ENCODE measurements at places on chromosomes 12 and 14.
A peak's percentile ranks its signal among the peaks of the same experiment; 100 is the strongest.

- peak; percentile 23 for DNase-seq
Measured at GRCh38 chr14:83071888-83072501, 1538.3 kb upstream of the SEL1L start.

DNA sequence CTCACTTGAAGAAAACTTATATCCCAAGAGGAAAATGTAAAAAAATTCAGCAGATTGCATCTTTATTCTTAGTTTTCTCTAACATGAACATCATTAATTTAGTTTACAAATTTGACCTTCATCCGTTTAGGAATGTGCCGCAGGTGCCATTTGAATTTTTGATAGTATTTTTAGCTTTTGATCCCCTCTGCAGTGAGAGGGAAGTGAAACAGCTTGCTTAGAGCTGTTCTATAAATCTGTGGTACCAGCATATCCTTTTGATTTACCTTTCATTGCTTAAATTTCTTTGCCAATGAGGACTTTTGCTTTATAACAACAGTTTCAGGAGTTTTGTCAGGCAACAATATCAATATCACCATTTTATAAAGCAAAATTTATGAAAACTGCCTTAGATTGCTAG lies 32.7 kb downstream of the DUSP6 start:
- DNase-seq = no peak

- no peak for DNase-seq
Measured at GRCh38 chr14:49218436-49219092, 367.6 kb downstream of the RPS29 start.

DNA sequence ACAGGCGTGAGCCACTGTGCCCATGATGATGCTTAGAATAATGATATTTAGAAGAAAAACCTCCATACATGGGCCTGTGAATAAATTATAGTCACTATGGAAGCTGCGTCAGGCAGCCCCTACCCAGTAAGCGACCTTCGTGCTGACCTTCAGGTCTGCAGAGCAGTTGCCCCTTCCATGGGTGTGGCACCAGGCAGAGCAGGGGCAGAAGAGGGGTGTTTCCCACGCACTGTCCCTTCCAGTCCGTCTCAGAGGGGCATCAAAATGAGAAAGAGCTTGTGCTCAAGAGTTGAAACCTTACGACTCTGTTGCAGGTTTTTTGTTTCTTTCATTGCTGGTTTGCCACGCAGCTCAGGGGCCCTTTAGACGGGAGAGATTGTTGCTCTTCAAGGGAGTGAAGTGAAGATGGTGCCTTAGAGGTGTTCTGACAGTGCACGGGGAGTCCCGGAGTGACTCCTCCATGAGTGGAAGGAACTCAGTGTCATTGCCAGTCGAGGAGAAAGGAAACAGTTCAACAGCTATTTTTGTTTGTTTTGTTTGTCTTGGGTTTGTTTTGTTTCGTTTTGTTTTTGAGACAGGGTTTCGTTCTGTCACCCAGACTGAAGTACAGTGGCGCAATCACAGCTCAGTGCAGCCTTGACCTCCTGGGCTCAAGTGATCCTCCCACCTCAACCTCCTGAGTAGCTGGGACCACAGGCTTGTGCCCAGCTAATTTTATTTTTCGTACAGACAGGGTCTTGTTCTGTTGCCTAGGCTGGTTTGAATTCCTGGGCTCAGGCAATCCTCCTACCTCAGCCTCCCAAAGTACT lies 13.9 kb downstream of the CKB start:
- DNase-seq = no peak

GRCh38 chr14:101072070-101072469 lies 168.5 kb upstream of the RTL1 start:
- no peak for DNase-seq

DNA sequence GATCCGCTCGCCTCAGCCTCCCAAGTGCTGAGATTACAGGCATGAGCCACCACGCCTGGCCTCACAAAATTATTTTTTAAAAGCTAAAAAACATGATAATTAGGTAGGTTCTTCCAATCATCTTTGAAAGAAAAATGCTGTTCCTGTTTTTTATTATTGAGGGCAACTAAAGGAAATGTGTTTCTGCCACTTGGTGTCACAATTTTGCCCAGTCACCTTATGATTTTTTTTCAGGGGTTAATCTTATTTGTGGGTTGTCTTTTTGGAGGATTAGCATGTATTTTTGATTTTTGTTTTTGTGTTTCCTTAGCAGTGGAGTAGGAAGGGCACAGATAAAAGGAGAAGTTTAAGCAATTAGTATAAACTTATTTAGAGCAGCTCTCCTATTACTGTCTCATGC lies 79.8 kb downstream of the PRORP start:
- no peak for DNase-seq

DNA sequence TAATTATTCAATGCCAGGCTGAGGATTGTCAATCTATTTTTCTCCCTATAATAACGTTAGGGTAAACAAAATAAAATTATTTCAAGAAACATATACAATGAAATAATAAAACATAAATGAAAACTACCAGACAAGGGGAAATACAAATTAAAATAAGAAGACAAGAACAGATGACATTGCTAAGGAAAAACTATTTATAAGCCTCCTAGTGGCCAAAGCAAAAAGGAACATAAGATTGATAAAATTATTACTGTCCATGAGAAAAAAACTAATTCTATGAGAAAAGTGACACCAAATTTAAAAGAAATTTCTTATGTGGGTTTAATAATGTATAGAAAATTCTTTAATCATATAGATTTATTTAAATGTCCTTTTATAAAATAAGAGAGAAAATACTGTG lies 294.7 kb downstream of the TTC6 start:
- DNase-seq = no peak

GRCh38 chr12:132124766-132125425 lies 19.2 kb downstream of the DDX51 start:
- DNase-seq = no peak

- DNase-seq = no peak
Measured at GRCh38 chr14:63375769-63376168, 57.0 kb upstream of the GPHB5 start.

- DNase-seq = no peak
Measured at GRCh38 chr14:96208739-96209138, 4.1 kb downstream of the BDKRB2 start.

- DNase-seq = no peak
Measured at GRCh38 chr12:57616383-57617101, 5.3 kb downstream of the ARHGEF25 start.

DNA sequence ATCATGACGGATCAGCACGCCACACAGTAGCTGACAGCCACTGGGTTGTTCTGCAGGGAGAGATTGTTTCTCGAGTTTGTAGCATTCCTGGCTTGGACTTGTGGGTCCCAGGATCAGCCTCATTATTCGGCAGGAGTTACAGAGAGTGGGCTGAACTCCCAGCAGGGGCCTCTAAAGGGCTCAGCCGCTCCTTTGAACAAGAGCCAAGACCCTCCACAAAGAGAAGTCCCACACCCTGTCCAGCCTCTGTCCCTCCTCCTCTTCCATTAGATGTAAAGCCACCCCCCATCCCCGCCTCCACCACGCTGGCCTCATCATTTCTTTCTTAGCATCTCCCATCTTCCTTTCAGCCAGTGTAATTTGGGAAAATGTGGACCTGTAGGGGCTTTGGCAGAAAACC lies 96.7 kb upstream of the HSPB8 start:
- no peak for DNase-seq

DNA sequence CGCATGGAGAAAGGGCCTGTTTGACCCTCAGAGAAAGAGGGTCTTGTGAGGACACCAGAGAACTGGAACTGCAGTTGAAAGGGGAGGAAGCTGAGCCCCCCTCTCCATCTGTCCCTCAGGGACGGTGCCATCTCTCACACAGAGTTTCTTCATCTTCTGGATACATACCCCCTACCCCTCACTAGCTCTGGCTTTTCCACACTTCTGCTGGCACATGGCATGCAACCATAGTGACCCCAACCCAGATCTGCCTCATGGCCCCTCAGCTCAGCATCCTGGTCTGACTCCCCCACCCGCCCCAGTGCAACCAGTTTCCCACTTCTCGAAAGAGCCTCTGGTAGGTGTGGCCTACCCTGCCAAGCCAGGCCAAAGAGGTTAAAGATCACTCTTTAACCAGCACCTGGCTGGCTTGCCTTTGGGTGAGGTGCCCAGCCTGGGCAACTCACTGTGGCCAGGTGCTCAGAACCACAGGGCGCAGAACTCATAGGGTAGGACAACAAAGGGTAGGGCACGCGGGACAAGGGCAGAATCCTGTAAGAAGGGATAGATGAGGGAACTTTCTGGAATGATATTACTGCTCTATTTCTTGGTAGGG lies 25.8 kb downstream of the GALNT16 start:
- DNase-seq = no peak
